DMS 273 treated with DMSO at 0.1 percent for 48 hours (cell line): ENCODE measurements at places on chromosomes 6 and 20.

GRCh38 chr20:56463428-56463827 lies 5.0 kb upstream of the RTF2 start:
- DNase-seq: no peak

DNA sequence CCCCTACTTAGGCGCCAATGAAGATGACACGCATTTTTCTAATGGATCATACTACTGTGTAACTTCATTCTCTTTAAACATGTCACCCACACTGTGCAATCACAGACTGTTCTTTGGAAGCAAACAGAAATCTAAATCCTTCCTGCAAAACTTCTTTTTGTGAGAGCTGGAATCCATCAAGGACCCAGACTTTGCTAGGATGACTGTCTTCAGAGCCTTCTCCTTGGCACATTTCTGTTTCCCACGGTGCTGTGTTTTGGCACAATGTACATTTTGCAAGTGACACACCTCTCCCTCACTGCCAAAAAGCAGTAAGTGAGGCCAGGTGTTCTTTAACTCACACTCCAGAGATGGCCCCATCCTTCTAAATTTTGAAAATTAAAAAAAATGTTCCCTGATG lies 21.7 kb upstream of the TAGAP start:
- no peak for DNase-seq

- DNase-seq: no peak
Observed at GRCh38 chr6:107737397-107737793, 86.7 kb downstream of the SCML4 start.

- no peak for DNase-seq
Observed at GRCh38 chr6:21533678-21534077, 59.9 kb upstream of the SOX4 start.
